ENCODE measurements at places on chromosomes 7 and 10.

- no peak for DNase-seq
Measured at GRCh38 chr10:22700489-22700888, 13.9 kb downstream of the PIP4K2A start.

DNA sequence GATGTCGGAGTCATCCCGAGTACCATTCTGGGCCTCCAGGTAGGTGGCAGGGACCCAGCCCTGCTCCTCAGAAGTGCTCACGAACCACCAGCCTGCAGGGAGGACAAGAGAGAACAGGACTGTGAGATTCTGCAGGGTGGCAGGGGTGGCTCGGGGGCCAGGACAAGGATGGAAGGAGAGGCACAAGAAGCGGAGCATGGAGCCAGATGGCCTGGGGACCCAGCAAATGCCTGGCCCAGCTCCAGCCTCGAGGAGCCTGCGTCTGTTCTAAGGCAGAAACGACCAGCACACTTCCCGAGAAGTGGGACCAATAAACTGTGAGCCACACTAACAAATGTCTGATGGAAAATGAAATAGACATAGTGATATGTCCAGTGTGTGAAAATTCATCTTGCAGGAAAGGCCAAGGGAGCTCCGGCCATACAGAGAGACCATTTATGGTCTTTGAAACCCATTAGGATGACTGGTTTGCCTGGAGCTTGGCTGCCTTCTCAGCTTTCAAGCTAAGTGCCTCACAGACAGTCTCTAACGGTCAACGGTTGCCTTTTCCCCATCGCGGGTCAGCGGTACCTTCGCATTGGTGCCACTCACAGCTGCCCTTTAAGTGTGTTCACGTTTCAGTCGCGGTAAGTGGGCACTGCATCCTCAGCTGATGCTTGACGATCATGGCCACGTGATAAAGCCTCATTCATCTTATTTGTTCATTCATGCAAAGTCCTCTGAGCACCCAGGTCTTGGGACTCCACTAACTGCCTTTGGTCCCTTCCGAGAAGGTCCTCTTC, 133.8 kb downstream of the NEURL1 start:
- no peak for DNase-seq

DNA sequence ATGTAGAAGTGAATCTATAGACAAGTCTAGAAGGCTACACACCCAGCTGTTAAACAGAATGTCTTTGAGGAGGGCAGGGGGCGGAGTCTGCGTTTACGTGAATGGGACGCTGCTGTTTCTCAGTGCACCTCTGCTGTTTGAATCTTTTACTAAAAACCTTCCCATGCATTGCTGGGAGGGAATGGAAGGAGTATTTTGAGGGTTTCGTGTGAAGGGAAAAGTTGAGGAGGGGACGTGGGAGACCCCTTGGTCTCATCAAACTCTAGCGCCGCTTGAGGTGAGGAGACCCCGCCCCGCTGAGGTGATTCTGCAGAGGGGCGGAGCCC, 492 bp upstream of the VCL start:
- DNase-seq = no peak

- DNase-seq = no peak
Measured at GRCh38 chr7:142776206-142776844, 5.6 kb downstream of the PRSS2 start.

DNA sequence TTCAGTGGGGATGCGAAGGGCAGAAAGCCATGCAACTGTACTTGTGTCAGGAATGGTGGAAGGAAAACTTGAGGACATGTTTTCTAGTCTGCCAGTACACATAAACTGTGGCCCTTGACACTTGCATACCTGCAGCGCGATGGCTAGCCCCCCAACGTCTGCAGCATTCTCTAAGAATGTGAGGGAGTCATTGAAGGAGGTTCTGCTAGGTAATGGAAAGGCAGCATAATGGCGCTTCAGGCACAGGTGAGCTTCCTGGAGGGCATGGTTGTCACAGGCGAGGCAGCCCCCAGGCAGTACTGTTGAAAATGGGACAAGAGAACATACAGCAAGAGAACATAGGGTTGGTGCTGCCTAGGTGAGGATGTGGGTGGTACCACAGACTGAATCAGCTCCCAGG, 3.5 kb downstream of the LLCFC1 start:
- no peak for DNase-seq

GRCh38 chr7:35411331-35411730, 157.4 kb upstream of the TBX20 start:
- DNase-seq = no peak
